ENCODE measurements at places on chromosomes 6 and 20.
A peak's percentile ranks its signal among the peaks of the same experiment; 100 is the strongest.

GRCh38 chr6:102581378-102582124 is 1188.0 kb downstream of the GRIK2 start:
- no peak for DNase-seq

GRCh38 chr20:40949346-40949745 is 79.3 kb upstream of the TOP1 start:
- DNase-seq: no peak

DNA sequence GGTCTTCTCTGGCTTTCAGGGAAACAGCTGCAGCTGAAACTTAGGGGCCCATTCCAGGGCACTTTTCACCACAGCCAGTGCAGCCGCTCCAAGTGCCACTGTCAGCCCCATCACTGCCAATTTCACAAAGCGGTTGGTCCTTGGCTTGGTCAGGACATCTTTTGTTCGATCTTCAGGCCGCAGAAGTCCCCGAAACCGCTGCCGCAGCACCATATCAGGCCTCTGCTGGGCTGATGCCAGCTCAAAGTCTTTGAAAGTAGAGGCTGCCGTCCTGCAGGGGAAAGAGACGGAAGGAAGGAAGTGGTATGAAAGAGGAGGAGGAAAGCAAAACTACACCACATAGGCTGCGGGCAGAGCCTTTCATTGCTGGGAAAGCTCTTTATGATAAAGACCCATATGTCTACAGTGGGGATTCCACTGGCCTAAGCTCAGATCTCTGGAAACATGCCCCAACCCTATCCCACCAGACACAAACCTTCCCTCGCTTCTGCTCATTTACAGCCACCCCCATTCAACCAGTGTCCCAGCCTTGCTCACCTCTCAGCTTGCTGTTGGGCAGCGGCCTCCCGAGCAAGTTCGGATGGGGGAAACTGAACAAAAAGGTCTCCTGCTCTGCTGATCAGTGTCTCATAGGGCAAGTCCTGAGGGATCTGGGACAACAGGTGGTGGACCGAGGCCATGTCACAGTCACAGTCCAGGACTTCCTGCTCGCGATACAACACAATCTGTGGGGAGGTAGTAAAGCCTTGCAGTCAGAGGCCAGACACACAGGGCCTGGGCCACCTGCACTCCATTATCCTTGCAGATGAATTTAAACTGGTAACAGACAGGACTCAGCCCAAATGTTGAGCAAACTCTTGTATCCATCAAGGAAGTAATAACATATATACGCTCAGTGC is 23.5 kb downstream of the TBC1D20 start:
- no peak for DNase-seq

DNA sequence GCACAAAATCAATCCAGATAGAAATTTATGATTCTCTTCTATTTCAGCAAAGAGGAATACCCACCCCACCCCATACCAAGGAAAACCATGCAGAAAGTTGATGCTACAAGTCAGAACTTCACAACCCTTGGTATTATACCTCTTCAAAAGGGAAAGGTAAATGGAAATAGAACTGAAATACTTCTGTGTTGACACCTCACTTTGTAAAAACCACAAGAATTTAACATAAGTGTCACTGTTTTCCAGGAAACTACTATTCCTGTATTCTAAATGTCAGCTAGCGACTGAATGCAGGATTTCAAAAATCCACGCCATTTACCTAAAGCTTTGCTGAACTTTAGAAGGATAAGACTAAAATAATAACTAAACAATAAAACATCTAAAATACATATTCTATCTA is 3.6 kb downstream of the CPNE1 start:
- no peak for DNase-seq

- DNase-seq: no peak
Measured at GRCh38 chr6:169957351-169957963, 206.0 kb downstream of the ERMARD start.

DNA sequence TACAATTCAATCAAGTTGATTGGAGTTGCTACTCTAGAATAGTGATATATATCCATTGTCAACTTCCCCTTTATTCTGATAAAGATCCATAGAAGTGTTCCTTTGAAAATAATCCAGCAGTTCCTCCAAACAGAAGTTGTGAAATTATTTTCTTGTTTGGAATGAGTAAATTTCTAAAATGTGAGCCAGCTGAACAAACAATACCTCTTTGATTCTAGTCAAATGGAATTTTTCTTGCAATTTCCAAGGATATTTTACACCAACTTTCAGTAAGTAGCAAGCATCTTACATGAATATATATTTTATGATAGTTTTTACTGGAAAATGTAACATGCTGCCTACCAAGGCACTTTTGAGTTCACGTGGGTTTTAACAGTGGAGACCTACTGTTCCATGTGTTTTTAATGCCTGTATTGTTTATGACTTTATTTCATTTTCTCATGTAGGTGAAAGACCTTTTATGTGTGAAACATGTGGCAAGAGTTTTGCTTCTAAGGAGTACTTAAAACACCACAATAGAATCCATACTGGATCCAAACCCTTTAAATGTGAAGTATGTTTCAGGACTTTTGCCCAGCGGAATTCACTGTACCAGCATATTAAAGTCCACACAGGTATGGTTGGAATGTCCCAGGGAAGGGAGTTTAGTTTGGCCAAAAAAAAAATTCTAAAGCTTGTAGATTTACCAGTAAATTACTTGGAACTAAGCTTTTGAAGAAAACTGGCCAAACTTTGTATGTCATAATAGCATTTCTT is 6.5 kb downstream of the GZF1 start:
- no peak for DNase-seq

- DNase-seq: peak; percentile 25
Measured at GRCh38 chr6:43972913-43973300, 154.3 kb downstream of the MRPL14 start.

DNA sequence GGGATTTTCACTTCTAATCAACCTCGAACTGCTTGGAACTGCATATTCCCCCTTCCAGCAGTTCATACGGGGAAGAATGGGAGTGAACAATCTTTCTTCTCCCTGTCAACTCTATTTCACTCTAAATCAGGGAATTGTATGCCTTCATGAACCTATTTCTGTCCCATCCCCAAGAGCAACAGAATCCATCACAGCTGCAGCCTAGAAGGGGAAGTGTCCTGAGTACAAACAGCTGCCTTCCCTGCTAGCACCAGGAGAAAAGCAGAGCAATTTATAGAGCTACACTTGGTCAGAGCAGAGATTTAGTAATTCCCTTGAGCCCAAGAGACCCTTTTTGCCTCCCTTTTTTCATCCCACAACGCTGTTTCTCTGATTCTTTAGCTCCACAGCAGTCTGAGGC is 208.4 kb downstream of the ADGRG6 start:
- DNase-seq: no peak

- DNase-seq: no peak
Measured at GRCh38 chr6:47129129-47129528, 87.0 kb upstream of the ADGRF1 start.

- no peak for DNase-seq
Measured at GRCh38 chr20:58708246-58708931, 15.8 kb downstream of the NPEPL1 start.

DNA sequence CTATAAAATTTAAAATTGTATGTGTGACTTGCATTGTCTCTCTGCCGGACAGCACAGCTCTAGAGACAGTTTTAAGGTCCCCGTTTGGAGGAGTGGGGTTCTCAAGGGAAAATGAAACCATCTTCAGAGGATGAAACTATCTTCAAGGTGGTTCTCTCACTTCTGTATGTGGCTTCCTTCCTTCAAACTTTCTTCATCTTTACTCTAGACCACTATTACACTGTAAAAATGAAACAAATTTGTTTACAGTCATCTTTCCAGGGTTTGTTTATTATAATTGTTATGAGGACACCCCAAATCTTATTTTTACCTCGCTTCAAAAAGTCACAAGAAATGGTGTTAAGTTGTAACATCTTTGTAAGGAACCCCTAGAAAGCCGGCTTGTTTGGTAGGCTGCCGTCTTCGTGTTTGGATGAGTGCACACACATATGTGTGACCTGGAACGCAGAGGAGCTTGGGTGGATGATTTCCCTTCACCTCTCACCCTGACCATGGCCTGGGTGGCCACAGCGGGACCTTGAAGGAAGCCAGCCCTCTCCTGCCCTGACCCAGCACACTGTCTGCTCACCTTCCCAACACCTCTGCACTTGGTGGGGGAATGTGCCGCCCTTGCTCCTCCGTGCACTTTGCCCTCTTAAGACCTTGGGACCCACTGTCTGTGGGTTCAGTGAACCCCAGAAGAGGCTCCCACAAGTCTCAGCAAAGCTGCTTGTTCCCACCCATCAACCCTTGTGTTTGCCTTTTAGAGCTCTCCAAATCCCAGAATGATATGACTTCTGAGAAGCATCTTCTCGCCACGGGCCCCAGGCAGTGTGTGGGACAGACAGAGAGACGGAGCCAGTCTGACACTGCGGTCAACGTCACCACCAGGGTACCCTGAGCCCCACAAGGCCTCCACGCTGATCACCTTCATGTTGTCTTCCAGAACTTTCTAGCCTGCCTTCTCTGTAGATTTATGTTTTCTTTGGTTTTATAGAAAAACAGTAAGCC is 67.8 kb downstream of the SYTL3 start:
- DNase-seq: no peak

- no peak for DNase-seq
Measured at GRCh38 chr6:161266513-161267230, 7.2 kb downstream of the AGPAT4 start.

DNA sequence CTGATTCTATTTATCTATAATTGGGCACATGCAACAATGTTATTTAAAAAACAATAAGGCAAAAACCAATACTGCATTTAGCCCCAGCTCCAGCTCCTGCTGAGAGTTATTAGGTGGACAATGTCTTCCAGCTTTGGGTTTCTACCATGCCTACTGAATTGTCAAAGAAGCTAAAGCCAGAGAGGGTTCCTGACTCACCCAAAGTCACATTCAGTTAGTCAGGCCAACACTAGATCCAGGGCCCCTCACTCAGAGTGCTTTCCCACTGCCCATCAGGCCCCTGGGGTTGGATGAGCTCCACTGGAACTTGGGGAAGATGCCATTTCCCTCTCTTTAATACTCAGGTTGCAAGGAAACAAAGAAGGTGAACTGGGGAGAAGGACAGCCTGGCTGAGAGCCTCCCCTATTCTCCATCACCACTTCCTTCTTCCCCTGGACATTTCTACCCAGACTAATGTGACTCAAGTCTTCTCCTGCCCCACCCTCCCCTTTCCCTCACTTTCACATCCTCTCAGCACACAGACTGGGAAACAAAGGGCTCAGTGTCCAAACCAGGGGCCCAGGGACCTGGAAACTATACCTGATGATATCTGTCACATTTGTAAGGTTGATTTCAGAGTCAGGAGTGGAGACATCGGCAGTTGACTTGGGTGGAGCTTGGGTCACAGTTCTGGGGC is 6.0 kb downstream of the TREM1 start:
- DNase-seq: no peak

DNA sequence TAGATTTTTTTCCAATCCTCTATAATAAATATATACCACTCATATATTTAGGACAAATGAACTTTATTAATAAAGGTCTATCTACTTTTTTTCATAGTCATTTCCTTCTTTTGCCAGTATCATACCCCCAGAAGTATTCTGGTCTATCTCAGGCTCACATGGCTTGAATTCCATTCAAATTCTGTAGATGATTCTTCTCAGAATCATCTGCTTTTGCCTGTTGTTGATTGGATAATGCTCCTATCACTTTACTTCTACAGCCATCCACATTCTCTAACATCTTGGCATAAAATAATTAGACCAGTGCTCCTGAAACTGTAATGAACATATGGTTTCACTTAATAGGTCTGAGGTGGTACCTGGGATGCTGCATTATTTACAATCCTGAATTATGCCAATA is 121.2 kb downstream of the GFRAL start:
- DNase-seq: no peak

DNA sequence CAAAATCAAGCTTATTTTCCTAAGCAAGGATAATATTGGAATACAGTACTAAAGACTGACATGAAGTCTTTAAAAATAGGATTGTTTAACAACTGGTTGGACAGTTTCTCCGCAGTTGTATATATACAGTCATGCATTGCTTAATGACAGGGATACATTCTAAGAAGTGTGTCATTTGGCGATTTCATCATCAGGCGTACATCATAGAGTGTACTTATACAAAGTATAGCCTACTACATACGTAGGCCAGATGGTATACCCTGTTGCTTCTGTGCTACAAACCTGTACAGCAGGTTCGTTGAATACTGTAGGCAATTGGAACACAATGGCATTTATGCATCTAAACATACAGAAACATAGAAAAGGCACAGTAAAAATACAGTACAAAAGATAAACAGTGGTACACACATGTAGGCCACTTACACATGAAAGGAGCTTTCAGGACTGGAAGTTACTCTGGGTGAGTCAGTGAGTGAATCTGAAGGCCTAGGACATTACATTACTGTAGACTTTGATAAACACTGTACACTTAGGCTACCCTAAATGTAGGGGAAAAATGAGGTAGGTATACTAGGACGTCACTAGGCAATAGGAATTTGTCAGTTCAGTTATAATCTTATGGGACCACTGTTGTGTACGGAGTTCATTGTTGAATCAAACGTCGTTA is 20.1 kb downstream of the HECA start:
- DNase-seq: no peak

DNA sequence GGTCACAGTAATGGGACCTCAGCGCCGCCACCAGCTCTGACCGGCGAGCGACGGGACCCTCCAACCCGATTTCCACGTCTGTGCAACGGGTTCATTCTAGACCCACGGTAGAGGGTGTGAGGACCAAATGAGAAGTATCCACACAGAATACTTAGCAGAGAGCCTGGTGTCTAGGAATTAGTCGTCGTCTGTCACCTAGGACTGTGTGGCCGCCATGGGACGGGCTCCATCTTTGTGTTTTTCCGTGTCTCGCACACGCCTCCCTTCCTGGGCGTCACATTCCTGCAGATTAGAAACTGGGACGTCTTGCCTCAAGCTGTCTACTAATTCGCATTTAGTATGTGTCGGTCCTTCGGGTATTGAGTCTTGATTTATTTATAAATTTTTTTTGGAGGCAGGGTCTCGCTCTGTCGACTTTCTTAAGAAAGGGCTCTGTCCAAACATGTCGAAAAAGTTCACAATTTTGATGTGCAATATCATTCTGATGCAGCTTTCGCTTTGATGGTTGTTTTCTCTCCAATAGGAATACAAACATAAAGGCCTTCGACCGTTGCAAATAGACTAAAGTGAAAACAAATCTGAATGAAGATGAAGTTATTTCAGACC is 563 bp downstream of the MGME1 start:
- DNase-seq: no peak

DNA sequence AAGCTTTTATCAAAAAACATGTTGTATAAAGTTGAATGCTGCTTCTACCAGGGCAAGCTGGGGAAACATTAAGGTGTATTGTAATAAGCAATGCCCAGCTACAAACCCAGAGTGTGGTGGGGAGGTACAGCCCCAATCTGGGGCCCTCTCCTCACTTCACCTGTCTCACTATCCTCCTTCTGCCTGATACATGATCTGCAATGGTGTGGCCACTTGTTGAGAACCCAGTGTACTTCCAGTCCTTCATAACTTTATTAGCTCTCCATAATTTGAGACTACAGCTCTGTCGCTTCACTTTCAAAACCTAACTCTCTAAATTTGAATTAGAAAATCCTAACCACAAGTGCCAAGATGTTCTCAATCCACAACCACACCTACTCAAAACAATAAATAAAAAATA is 84.9 kb downstream of the EPB41L2 start:
- no peak for DNase-seq

- no peak for DNase-seq
Measured at GRCh38 chr6:80537118-80537972, 430.9 kb downstream of the BCKDHB start.

Data from caudate nucleus (tissue), 63 donors.